ENCODE measurements at places on chromosomes 13 and 19. TPM values are rescaled to one million over a fixed set of nuclear protein-coding genes. Genes with fewer than 3 reads are reported as not detected.

The DZIP1 gene
- total RNA-seq, result 14.1 TPM

The C19orf73 gene
- 1.8 TPM for total RNA-seq

The MYCBP2 gene
- total RNA-seq, result 14.5 TPM

The ZNF324B gene
- total RNA-seq, result 7.9 TPM

The PSG6 gene
- total RNA-seq, result not detected

The PLPPR3 gene
- 5.6 TPM for total RNA-seq

The GJB6 gene
- not detected for total RNA-seq

The NFIX gene
- total RNA-seq, result 4.9 TPM

The SHD gene
- total RNA-seq, result not detected

The VSTM1 gene
- total RNA-seq, result not detected

The FGF22 gene
- 0.87 TPM for total RNA-seq

The KLK5 gene
- not detected for total RNA-seq

The ZNF763 gene
- total RNA-seq, result not detected

The SNRNP70 gene
- 401 TPM for total RNA-seq

The PTPRH gene
- 5.8 TPM for total RNA-seq

The LILRA1 gene
- not detected for total RNA-seq

The ATP8B3 gene
- total RNA-seq, result 3.3 TPM

The ACP7 gene
- 0.23 TPM for total RNA-seq

The CGB7 gene
- 0.38 TPM for total RNA-seq

The KLHL1 gene
- total RNA-seq, result not detected

The C19orf18 gene
- not detected for total RNA-seq

The MEDAG gene
- total RNA-seq, result not detected

The GPR12 gene
- not detected for total RNA-seq

The C19orf85 gene
- not detected for total RNA-seq

The IZUMO2 gene
- not detected for total RNA-seq

The MIA gene
- not detected for total RNA-seq

The DPF1 gene
- total RNA-seq, result 4.8 TPM

The TMEM238 gene
- 14.6 TPM for total RNA-seq

The KRI1 gene
- 20.5 TPM for total RNA-seq

The NTN5 gene
- 0.24 TPM for total RNA-seq

The PRR22 gene
- total RNA-seq, result 2.5 TPM

The DLL3 gene
- 12.3 TPM for total RNA-seq

The SCN1B gene
- total RNA-seq, result 9.7 TPM

The ADPRHL1 gene
- 13.9 TPM for total RNA-seq

The KBTBD6 gene
- total RNA-seq, result 6.2 TPM

The COL5A3 gene
- total RNA-seq, result 3.6 TPM

The GET3 gene
- 94.9 TPM for total RNA-seq

The IGFL2 gene
- 0.50 TPM for total RNA-seq

The CD37 gene
- not detected for total RNA-seq

The SLC25A41 gene
- total RNA-seq, result 0.18 TPM

The KL gene
- total RNA-seq, result not detected

The MEIOSIN gene
- not detected for total RNA-seq

The ZNF358 gene
- 17.2 TPM for total RNA-seq

The ZNF57 gene
- total RNA-seq, result 2.7 TPM

The POSTN gene
- total RNA-seq, result not detected

The FCGBP gene
- total RNA-seq, result 1.1 TPM

The NTF4 gene
- 0.65 TPM for total RNA-seq

The SIGLEC5 gene
- not detected for total RNA-seq

The IZUMO1 gene
- total RNA-seq, result not detected

The GRK1 gene
- total RNA-seq, result not detected

The HMG20B gene
- total RNA-seq, result 66.7 TPM

The BRME1 gene
- total RNA-seq, result not detected

The CALR3 gene
- not detected for total RNA-seq

The SHKBP1 gene
- 154 TPM for total RNA-seq

The FLT3 gene
- total RNA-seq, result not detected

The CEACAM4 gene
- total RNA-seq, result not detected
